NCI-H1417 treated with DMSO at 0.1 percent for 48 hours (cell line): ENCODE measurements at places on chromosomes 5 and 9.

DNA sequence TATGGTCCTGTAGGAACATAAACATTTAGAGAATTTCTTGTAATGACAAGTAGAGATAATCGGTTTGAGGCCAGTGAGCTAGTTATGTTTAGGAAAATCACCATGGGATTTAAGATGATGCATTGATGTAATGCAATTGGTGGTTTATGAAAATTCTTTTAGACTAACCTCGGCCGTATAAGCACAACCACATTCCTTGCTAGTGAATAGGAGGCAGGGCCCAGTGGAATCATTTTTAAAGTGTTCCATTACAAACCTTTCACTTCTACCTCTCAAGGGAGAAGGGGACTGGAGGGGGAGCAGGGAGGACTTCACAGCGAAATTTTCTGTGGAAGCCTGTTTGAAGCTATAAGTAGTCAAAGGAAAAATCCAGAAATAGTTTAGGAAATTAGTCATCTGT is 71.8 kb upstream of the NFIL3 start:
- DNase-seq, result no peak

DNA sequence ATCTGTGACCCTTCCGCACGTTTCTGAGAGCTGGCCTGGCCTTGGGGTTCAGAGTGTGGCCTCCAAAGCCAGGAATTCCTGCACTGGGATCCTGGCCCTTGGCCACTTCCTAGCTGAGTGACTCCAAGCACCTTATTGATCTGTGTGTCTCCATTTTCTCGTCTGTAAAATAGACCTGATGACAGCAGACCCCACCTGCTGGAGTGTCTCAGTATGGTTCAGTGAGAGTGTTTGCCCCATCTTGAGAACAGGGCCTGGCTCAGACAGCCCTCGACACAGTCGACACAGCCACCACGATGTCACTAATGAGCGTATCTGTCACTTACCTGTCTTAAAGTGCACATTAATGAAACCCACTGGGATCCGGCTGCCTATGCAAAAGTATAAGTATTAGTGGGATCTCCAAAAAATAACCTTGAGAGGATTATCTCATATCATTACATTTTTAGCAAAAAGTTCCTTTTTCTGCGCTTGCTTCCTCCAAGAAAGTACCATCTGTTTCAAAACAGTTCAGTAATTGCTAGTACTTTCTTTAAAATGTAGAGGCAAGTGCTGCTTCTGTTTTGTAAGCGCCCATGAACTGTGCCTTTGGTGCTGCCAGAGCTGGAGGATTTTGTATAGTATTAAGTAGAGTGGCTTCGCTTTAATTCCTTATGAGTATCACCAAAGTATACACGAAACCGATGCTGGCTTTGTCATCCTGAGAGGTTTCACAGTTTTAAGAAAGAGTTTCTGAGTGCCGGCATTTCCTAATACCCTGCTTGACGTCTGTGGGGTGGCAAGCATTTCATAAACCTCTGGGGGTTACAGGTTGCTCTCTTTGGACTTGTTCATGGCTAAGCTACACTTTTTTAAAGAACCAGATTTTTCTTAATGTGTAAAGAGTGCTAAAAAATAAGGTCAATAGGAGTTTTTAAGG is 31.7 kb downstream of the UBE2QL1 start:
- DNase-seq, result no peak

GRCh38 chr9:93217706-93218105 is 33.8 kb downstream of the WNK2 start:
- DNase-seq, result no peak

- no peak for DNase-seq
Measured at GRCh38 chr9:132639322-132639721, 30.5 kb downstream of the DDX31 start.

GRCh38 chr5:90899014-90899604 is 340.5 kb downstream of the ADGRV1 start:
- DNase-seq, result no peak

DNA sequence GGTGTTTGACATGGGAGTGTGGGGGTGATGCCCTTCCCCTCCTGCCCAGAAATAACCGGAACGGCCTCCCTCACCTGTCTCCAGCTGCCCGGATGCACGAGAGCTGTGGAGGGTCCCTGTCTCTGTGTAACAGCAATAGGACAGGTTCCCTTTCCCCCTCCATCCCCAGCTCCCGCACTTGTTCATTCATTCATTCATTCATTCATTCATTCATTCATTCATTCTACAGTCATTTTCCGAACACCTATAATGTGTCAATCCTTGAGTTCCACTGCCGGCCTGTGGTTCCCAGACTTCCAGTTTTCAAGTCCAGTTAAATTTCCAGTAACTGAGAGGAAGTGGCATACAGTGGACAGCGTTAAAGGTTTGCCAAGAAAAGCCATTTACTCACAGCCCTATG is 7.3 kb downstream of the PRRX2 start:
- no peak for DNase-seq

GRCh38 chr9:35981699-35982098 is 23.7 kb upstream of the OR2S2 start:
- DNase-seq, result no peak

DNA sequence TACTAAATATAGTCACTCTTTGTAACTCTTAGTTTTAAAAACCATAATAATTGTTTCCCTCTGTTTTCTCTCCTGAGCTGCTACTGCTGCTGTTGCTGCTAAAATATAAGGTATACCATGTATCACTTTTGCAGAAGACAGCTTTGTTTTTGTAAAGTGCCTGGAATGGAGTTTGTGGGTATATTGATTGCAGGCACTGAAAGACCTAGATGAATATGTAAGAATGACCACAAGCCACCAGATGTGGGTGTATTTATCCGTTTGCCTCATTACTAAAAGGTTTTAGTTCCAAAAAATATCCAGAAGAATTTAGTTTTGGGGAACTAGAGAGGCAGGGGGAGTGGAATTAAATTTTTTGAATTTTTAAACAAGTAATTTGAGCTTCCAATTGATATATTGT is 151.1 kb upstream of the CDKN2B start:
- no peak for DNase-seq

GRCh38 chr9:130328349-130328801 is 62.8 kb downstream of the HMCN2 start:
- no peak for DNase-seq

- DNase-seq, result no peak
Measured at GRCh38 chr5:83069096-83069799, 7.9 kb downstream of the TMEM167A start.

GRCh38 chr5:149938279-149938678 is 6.3 kb downstream of the PDE6A start:
- no peak for DNase-seq

DNA sequence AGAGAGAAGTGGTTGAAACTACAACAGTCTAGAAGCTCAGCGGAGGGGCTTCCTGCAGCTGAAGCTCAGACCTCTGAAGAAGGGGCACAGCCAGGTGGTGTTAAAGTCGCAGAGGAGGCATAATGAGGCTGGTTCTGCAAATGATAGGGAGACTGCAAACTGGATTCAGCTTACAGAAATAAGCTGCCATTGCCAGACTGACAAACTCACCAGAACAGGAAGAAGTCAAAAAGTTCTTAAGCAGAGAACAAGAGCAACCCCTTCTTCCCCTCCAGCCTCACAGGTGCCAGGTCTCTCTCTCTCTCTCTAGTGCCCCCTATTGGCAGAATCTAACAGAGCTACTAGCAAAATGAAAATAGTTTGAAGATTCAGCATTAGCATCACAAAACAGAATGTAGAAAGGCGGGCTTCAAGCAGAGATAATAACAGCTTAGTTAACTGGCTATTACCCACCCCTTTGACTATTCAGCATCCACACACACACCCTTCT is 76.7 kb downstream of the GRAMD2B start:
- DNase-seq, result no peak
